ENCODE measurements at places on chromosomes 5 and 9.

DNA sequence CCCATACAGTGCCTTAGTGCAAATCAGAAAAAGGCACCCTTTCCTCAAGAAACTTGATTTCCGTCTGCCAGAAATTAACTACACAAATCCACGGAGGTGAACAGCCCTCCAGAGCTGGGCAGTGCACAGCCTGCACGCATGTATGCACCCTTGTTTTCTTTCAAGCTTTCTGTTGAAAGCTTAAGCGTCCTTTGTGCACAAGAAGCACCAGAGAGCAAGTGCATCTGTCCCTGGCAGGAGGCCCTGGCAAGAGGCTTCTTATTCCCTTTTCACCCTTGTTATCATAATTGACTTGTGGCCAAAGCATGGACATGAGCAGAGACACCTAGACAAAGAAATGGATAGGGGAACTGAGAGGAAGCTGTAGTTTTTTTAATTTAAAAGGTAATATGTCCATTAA lies 47.4 kb upstream of the ATG10 start:
- peak; percentile 36 for DNase-seq

GRCh38 chr5:67748165-67748690 lies 467.3 kb upstream of the PIK3R1 start:
- DNase-seq: no peak

GRCh38 chr5:133205649-133206048 lies 153.8 kb downstream of the HSPA4 start:
- DNase-seq: no peak

GRCh38 chr9:12784461-12785259 lies 9.8 kb downstream of the LURAP1L start:
- DNase-seq: no peak

DNA sequence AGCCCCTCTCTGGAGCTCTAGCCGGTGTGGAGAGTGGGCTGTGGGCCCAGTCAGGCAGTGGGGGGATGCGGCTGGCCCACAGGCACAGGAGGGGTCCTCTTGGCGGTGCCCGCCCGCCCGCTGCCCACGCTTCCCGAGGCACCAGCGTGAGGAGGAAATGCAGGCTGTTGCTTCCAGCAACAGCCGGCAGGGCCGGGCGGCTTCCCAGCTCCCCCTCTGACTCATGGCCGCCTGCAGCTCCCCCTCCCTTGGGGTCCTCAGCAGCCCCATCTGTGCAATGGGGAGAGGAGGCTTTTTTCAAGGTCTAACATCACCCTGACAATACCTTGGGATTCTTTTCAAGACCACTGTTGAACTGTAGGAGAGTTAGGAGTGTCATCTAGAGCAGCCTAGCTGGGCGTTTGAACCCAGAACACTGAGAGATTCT lies 10.4 kb downstream of the CXXC5 start:
- no peak for DNase-seq

DNA sequence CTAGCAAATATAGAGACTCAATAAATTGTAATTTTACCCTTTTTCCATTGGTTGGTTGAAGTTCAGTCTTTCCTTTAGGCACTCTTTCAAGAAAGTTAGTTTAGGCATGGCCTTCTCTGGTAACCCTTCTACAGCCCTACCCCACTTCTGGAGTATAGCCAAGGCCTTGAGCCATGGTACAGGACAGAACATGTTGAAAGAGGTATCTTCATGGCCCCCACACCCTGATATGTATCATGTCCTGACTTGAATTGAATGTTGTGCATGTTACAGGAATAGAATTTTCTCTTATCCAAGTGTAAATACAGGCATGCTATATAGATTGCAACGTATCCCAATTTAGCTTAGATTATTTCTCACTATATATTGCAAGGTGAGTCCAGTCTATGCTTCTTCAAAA lies 175.6 kb downstream of the CD180 start:
- DNase-seq: no peak

- no peak for DNase-seq
Observed at GRCh38 chr5:14744296-14745187, 80.0 kb downstream of the OTULIN start.

DNA sequence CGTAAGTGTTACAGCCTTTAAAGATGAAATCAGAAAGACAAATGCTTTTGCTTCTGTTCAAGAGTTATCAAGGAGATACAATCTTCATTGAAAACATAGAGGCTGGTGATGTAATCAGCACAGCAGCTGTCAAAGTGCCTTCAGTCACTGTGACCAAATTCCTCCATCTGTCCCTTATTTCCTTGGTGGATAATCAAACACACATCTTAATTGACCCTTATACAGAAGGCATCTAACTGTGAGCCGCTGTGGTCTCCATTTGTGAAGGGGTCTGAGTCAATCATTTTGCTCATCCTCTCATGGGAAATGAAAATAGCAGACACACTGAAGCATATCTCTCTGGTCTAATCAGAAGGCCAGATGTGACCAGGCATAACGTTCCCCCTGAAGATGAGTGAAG lies 130.1 kb upstream of the TLR4 start:
- DNase-seq: no peak

DNA sequence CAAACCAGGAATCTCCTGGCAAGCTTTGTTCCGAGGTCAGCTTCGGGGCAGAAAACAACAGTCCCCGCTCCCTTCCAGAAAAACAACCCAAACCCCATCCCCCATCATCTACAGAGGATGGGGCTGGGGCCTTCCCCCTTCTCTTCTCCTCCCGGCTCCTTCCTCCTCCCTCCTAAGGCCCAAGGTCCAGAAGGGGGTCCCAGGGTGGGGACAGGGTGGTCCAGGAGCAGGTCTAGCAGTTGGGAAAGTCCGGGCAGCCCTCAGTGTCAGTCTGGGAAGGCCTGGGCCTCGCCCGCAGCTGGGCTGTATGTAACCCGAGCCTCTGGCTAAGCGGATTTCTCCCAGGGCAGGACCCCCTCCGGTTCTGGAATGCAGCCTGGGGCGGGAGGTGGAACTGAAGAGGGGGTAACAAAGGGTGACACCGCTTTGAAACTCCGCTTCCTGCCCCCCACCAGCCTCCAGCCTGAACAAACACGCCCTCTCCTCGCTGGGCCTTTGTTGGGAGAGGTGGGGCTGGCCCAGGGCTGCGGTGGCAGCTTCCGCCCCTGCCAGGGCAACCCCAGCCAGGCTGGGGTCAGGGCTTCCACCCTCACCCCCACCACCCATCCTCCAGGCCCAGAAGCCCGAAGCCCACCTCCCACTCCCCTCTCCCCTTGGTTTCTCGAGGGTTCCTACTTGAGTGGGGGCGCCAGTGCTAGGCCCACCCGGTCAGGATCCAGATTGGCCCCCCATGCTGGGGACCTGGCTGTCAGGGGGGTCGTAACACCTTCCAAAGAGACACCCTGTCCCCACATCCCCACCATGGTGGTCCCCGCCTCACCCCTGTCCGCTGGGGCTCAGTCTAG lies 63.5 kb downstream of the C9orf50 start:
- DNase-seq: peak; percentile 89

GRCh38 chr5:102289251-102289899 lies 6.7 kb downstream of the SLCO4C1 start:
- no peak for DNase-seq

GRCh38 chr9:16367605-16368231 lies 502.8 kb downstream of the BNC2 start:
- DNase-seq: no peak

DNA sequence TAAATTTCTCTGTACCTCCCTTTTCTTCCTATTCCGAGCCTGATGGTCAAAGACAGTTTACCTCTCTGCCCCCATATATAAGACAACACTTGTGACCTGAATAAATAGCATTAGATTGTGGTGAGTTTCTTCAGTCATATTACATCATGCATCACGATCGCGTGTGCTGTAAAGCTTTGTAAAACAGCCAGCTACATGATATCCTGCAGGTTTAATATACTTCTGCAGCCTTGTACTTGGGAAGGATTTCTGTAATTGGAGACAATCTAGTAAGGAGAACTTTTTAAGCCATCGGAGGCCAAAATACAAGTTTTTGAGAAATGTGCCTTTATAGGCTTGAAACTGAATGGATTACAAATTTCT lies 711.8 kb upstream of the WWC1 start:
- DNase-seq: no peak

DNA sequence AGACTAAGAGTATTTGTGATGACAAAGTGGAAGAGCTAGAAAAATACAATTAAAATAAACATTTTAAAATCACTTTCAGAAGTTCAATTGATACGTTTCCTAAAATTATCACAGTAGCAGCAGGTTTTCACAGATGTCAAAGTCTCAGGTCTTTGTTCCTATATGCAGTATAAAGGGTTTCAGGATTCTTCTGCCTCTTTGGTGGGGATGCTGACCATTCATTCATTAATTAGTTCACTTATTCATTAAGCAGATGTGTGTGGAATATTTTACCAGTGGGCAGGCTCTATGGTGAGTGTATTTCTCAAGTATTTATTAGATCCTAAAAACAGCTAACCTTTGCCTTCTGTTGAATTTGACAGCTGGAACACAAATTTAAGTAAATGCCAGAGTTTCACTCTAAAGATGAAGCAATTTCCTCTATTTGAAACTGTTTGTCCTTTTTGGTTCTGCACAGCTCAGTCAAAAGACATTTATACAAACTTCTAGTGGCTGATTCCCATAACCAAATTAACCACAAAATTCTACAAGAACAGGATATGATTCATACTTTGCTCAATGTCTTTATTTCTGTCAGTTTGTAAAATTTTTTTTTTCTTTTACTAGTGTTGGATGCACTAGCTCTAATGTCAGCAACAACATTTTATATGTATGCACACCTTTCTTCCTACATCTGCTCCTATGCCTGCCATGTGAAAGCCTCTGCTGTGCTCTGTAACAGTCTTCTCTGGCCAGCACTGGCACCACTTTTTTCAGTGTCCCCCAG lies 75.9 kb upstream of the PRR16 start:
- DNase-seq: no peak

GRCh38 chr5:171961117-171961516 lies 45.3 kb downstream of the FBXW11 start:
- no peak for DNase-seq

DNA sequence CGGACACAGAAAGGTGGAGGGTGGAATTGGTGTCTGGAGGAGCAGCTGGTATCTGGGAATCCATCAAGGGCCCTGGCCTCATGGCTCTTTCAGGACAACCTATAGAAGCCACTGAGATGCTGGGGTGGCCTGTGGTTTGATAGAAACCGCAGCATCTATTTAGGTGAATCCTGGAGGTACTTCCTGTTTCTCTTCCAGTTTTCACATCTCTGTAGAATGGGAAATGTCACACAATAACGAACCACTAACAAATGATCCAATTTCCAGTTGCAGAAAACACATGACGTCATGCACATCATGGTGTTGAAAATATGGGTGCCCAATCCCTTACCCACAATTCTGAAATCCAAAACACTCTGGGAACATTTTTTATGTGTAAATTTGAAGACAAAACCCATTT lies 52.2 kb downstream of the ROPN1L start:
- DNase-seq: no peak

GRCh38 chr5:39193553-39194465 lies 25.6 kb downstream of the FYB1 start:
- DNase-seq: no peak

- DNase-seq: no peak
Observed at GRCh38 chr5:123535648-123536047, 23.7 kb downstream of the CSNK1G3 start.

GRCh38 chr5:151196556-151197290 lies 27.2 kb downstream of the CCDC69 start:
- no peak for DNase-seq

DNA sequence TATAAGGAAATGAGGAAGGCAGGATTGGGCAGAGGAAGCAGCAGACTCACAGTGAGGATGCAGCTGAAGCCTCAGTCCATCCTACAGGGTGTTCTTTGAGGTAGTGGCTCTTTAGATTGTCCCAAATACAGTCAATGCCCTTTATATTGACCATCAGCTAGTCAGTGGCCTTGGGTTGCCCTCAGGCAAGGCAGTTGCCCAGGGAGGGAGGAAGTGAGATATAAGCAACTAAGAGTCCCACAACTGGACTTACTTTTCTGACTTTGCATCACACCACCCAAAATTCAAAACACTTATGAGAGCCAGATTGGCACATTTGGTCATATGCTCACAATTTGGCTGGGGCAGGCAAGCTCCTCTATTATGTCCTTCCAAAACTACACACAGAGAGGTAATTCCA lies 9.4 kb upstream of the SLC12A2 start:
- no peak for DNase-seq

DNA sequence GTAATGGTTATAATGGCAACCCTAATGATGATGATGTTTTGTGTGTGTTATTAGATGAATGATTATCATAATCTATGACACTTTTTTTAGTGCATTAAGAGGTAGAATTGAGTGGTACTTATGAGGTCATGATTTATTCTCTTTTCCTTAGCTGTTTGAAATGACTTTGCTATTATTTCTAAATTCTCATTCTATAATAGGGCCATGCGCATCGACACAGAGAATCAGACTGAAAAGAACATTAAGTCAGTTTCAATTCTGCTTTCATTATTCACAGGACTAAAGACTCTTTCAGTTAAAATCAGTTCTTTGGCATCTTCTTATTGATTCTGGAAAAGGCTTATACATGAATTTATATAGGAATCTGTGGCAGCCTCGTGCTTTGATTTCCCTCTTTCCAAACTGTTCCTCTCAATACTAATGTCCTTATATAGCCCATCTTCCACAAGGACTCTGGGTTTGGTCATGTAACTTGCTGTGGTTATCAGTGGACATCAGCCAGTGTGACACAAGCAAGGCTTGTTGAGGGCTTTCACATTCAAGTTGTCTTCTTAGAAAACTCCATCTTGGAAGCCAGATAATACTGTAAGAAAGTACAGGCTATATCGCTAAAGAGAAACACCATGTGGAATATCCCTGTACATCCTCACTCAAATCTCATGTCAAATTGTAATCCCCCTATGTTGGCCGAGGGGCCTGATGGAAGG lies 140.3 kb upstream of the CHD1 start:
- DNase-seq: no peak

GRCh38 chr9:21570643-21571275 lies 88.6 kb upstream of the IFNE start:
- DNase-seq: no peak

GRCh38 chr9:70053864-70054263 lies 10.2 kb downstream of the MAMDC2 start:
- no peak for DNase-seq

GRCh38 chr5:148395031-148395430 lies 11.3 kb downstream of the FBXO38 start:
- no peak for DNase-seq

GRCh38 chr5:89545076-89545475 lies 662.1 kb upstream of the MEF2C start:
- no peak for DNase-seq

DNA sequence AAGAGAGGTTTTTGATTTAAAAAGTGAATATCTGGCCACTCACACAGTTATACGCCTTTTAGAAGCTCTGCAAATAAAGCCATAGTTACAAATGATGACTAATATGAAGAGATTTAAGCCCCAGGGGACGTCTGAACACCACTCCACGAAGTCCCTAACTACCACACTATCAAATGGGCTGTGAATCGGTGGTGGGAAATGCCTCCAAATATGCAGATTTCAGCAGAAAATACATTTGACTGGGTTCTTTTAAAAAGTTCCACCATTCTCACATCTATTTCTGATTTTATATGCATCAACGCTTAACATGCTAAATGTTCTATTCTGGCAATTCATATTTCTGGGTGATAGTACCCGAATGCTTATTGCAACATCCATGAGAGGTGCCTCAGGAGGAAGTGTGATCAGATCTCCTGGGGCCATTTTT lies 22.5 kb downstream of the TICAM2 start:
- DNase-seq: no peak

GRCh38 chr9:99023831-99024230 lies 80.1 kb downstream of the COL15A1 start:
- DNase-seq: peak; percentile 18

GRCh38 chr9:92151691-92152393 lies 36.6 kb upstream of the SPTLC1 start:
- no peak for DNase-seq

- no peak for DNase-seq
Observed at GRCh38 chr5:144697847-144698262, 527.2 kb downstream of the KCTD16 start.

GRCh38 chr9:25003686-25004085 lies 458.0 kb upstream of the IZUMO3 start:
- DNase-seq: no peak

All from retina (tissue), 1 donor.